ENCODE measurements at places on chromosomes 12 and 14. TPM values are rescaled to one million over a fixed set of nuclear protein-coding genes. Genes with fewer than 3 reads are reported as not detected.

The LGR5 gene
- not detected for total RNA-seq

The MYF5 gene
- not detected for total RNA-seq

The PA2G4 gene
- 302 TPM for total RNA-seq

The DDN gene
- total RNA-seq: 8.1 TPM

The DENND5B gene
- total RNA-seq: 19.2 TPM

The PGAM5 gene
- 98.3 TPM for total RNA-seq

The DPY19L2 gene
- not detected for total RNA-seq

The CACNA2D4 gene
- 1.7 TPM for total RNA-seq

The RASSF9 gene
- not detected for total RNA-seq

The CD163L1 gene
- total RNA-seq: 27.0 TPM

The KLRD1 gene
- 0.27 TPM for total RNA-seq

The MON2 gene
- total RNA-seq: 30.7 TPM

The TMEM179 gene
- total RNA-seq: not detected

The SIX1 gene
- total RNA-seq: 2.5 TPM

The SLC25A47 gene
- 0.17 TPM for total RNA-seq

The LTB4R2 gene
- 15.4 TPM for total RNA-seq

The NELL2 gene
- total RNA-seq: 1.1 TPM

The POLR3B gene
- 10.7 TPM for total RNA-seq

The EPYC gene
- total RNA-seq: not detected

The ANO6 gene
- total RNA-seq: 36.7 TPM

All from HCT116 (cell line).